ENCODE measurements at places on chromosomes 6 and 20. TPM values are rescaled to one million over a fixed set of nuclear protein-coding genes. Genes with fewer than 3 reads are reported as not detected.

Gene DEK
- 132 TPM for total RNA-seq

Gene STK35
- total RNA-seq, result 20.8 TPM

Gene ZNF391
- total RNA-seq, result 2.5 TPM

Gene TGM3
- not detected for total RNA-seq

Gene MAK
- 0.04 TPM for total RNA-seq

Data from hair follicular keratinocyte (primary cell).